ENCODE measurements at places on chromosomes 2 and 18. TPM values are rescaled to one million over a fixed set of nuclear protein-coding genes. Genes with fewer than 3 reads are reported as not detected.

Gene CIB4
- total RNA-seq, result not detected

Gene RAB6C
- not detected for total RNA-seq

Gene MAP3K19
- total RNA-seq, result not detected

Gene AQP12B
- not detected for total RNA-seq

Gene REG1B
- total RNA-seq, result not detected

Gene FAM210A
- 4.3 TPM for total RNA-seq
